ENCODE measurements at places on chromosomes 6 and 20.

- DNase-seq, result no peak
These were observed 625.9 kb upstream of the EPHA7 start for GRCh38 chr6:94045099-94045829.

GRCh38 chr6:110882274-110882619, 7.7 kb downstream of the AMD1 start:
- no peak for DNase-seq

GRCh38 chr6:14091339-14091978, 26.1 kb upstream of the CD83 start:
- no peak for DNase-seq

- DNase-seq, result peak; percentile 60
These were observed 245.0 kb downstream of the ARID1B start for GRCh38 chr6:157021993-157022740.

GRCh38 chr6:142886431-142887170, 58.4 kb downstream of the HIVEP2 start:
- no peak for DNase-seq

Measured in stimulated activated CD8-positive, alpha-beta memory T cell treated with anti-CD3 and anti-CD28 coated beads, Interleukin-15, amount 100 ng/mL, for 1 hour (primary cell).